ENCODE measurements at places on chromosomes 16 and 17.

DNA sequence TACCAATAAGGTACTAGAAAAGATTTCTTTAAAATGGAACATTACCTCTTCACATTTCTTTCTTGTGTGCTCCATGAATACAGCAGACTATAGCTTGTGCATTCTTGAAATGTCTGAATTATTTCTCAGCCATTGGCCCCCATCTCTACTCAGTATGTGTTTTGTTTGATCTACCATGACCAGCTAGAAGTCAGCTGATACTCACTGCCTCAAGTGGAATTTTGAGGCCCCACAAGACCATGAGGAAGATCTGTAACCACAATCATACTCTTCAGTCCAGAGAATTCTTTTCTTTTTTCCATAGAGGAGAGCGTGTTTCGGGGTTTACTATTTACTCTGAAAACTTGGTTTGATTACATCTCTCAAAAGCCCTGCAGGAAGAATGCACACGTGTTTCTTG lies 319.1 kb downstream of the TOX3 start:
- no peak for DNase-seq

GRCh38 chr17:50311112-50311460 lies 34.8 kb upstream of the XYLT2 start:
- no peak for DNase-seq

GRCh38 chr17:82665891-82666290 lies 17.6 kb upstream of the WDR45B start:
- no peak for DNase-seq

- DNase-seq: no peak
These were observed 151.5 kb downstream of the CEP112 start for GRCh38 chr17:66040402-66040801.

DNA sequence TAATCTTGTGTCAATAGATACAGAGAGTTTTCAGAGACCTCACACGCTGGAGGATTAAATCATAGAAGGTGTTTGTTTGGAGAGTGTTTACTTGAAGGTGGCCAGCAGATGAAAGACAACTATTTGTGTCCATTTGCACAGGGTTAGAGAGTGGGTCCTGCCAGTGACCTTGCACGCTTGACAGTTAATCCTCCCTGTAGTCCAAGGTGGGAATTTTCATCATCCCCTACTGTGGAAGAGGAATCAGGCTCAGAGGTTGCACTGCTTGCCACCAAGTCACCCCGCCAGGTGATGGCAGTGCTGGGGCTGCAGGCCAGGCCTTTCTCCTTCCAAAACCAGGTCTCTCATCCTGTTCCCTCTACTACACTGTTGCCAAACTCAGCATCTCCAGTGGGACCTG lies 12.3 kb downstream of the CDH1 start:
- no peak for DNase-seq

GRCh38 chr17:19771971-19772630 lies 24.0 kb upstream of the ALDH3A1 start:
- DNase-seq: peak; percentile 62

DNA sequence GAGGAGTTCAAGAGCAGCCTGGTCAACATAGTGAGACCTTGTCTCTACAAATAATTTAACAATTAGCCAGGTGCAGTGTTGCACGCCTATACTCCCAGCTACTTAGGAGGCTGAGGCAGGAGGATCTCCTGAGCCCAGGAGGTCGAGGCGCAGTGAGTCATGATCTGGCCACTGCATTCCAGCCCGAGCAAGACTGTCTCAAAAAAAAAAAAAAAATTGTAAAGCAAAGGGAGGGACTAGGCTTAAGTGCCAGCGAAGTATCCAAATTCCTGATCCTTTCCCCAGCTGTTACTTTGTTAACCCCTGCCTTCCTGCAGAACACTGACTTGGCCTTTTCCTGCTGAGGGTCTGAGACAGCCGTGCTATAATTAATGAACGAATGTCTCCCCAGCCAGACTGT lies 2.7 kb downstream of the GDPD3 start:
- no peak for DNase-seq

DNA sequence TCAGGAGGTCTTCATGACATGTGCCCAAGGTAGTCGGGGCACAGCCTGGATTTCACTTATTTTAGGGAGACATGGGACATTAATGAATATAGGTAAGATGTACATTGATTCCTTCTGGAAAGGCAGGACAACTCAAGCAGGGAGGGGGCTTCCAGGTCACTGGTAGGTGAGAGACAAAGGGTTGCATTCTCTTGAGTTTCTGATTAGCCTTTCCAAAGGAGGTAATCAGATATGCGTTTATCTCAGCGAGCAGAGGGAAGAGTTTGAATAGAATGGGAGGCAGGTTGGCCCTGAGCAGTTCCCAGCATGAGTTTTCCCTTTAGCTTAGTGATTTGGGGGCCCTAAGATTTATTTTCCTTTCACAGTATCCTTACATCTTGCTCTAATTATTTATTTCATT lies 443.8 kb upstream of the EEF2KMT start:
- no peak for DNase-seq

DNA sequence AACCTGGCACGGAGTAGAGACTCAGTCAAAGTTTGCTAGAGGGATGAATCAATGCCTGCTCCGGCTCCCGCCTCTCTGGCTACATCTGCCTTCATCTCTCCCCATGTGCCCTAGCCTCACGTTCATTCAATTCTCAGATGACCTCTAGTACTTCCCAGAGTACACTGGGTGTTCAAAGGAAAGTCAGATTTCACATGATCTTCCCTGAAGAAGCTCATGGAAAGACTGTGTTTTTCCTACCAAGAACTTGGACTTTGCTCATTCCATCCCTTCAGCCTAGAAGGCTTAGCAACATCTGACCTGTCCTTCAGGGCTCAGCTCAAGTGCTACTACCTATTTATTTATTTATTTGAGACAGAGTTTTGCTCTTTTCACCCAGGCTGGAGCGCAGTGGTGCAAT lies 11.1 kb upstream of the TNK1 start:
- DNase-seq: no peak

GRCh38 chr17:74432766-74433391 lies 991 bp downstream of the GPRC5C start:
- no peak for DNase-seq

- no peak for DNase-seq
These were observed 35.5 kb downstream of the TNRC6A start for GRCh38 chr16:24764916-24765315.

DNA sequence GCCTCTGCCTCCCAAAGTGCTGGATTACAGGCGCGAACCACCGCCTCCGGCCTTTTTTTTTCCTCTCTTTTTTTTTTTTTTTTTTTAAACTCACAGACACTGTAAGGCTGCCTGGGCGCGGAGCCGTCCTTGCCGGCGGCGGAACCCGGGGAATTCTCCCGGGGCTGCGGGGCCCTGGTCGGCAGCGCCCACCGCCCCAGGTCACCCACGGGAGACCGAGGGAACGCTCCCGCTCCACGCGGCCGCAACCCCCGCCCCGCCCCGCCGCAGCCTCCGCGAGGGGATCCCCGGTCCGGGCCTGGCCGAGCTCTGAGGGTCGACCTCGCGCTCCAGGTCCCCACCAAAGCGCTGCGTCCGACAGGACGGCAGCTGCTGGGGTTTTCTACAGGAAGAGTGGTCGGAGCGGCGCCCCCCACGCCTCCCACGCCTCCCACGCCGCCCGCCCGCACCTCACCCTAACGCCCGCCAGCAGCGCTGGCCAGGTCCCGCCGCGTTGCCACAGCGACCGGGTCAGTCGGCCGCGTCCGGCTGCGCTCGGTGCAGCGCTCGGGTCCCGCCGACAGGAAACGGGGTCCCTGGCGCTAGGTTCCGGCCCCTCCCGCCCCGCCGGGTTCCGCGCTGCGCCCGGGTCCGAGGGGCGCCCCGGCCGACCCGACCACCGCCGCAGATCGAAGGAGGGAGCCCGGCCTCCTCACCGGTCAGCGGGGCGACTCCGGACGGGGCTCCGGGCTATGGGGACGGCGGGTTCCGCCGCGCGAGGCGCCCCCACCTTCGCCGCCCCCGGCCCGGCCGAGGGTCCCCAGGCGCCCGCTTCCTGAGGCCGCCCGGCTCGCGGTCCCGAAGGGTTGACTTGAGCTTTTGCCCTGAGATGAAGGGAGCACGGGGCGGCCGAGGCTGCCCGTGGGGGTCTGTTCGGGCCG lies at the start of gene CCDC57:
Gene CCDC57, minus strand, starts transcription at position 512 of the 920 bp plus-strand sequence. CDS start 10,898 bp downstream, outside the sequence.
- peak; percentile 72 for DNase-seq

DNA sequence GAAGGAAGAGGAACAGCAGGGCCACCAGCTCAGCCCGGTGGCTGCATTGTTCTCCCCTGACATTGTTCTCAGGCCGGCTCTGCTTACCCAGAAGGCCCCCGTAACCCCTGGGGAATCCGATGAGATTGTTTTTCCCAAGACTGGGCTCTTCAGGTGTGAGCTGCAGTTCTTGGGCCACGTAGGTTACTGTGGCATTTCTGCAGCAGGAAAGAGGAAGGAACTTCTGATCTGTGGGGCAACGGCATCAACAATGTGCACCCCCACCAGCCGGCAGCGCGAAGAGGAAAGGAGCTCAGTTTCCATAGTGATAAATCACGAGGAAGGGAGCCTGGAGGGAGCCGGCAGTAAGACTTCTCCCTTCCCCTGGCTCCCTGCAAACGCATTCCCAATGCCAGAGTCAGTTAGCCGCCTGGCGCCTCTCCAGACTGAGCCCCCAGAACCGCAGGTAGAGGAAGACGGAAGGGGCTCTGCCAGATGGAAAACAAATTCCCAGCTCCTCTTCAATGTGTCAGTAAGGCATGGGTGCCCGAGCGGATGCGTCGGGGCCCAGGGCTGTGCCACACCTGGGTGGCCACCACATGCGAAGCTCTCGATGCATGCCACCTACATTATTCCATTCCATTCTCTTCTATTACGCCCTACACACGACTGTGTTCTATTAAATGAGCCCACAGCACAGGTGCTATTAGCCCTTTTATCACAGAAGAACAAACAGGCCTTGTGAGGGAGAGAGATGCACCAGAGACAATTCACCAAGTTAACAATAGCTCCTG lies 21.5 kb upstream of the PECAM1 start:
- no peak for DNase-seq

- no peak for DNase-seq
These were observed 85.7 kb downstream of the PLCG2 start for GRCh38 chr16:81864646-81865382.

DNA sequence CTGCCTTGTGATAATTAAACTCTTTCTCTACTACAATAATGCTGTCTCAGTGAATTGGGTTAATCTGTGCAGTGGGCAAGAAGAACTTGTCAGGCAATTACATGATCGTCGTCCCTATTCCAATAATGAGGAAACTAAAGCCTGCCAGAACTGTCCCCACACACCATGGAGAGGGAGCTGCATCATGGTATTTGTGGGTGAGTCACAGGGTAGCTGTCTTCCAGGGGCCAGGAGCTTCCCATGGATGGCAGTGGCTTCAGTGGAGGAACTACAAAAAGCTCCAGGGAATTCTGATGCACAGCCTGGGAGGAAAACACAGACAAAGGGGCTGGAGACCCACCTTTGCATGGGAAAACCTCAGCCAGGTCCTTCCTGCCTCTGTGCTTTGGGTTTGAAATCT lies 83.3 kb upstream of the C16orf82 start:
- no peak for DNase-seq

- no peak for DNase-seq
These were observed 13.8 kb downstream of the MAP2K3 start for GRCh38 chr17:21298056-21298982.

- no peak for DNase-seq
These were observed 506.8 kb upstream of the SOX9 start for GRCh38 chr17:71613996-71614395.

DNA sequence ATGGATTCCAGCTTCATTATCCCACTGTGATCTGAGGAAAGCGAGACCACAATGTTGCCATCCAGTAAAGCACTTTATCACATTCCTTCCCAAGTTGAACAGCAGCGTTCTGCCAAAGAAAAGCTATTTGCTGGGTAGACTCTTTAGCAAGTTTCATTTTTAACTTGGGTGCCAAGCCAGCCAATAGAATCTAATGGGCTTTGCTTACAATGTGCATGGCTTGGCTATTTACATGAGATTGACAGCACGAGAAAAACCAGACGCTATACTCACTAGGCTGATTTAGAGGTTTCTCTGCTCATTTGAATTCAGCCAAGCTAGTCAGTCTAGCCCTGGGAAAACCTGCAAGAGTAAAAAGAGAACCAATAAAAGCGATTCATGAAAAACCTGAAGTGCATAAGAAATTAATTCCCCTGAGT lies 108.9 kb downstream of the CDH13 start:
- DNase-seq: no peak

DNA sequence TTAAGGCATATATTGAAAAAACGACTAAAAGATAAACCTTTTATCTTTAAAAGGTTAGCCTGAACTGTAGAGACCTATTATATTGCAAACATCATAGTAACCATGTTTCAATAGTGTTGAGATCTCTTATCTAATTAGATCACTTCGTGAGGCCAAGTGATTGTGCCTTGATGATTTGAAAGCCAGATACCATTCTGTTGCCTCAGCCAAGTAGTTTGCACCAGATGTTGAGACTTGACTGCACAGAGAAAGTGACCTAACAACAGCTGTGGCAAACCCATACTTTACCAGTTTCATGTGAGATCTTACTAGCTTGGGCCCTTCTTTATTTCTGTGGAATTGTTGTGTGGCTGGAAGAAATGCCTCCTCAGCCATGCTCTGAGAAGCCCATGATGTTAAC lies 717.3 kb downstream of the KCNJ2 start:
- DNase-seq: no peak

DNA sequence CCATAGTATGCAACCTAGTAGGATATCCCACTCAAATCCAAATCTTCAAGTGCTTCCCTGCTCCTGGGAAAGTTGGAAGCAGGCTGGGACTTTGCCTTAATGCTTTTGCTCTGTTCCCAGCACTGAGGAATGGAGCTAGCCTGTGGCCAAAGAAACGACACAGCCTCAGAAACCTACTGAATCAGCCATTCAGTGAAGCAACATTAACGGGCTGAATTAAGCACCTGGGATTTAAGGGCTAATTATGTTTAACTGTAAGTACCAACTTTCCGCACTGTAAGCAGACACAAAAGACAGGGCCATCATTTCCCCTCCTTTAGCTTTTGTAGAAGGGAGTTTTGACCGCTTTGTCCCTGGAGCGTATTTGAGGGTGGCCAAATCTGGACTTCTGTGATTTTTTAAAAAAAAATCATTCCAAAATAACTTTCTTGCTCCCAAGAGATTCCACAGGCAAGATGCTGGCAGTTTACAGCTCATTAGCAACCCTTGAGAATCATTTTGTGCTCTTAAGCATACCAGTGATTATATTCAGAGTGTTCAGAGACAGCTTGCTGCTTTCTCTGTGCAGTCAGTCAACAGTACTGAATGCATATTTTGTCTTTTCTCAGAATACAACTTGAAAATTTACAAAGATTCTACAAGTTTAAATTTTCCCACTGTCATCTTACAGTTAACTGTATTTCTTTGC lies 17.6 kb upstream of the NOL11 start:
- DNase-seq: no peak

DNA sequence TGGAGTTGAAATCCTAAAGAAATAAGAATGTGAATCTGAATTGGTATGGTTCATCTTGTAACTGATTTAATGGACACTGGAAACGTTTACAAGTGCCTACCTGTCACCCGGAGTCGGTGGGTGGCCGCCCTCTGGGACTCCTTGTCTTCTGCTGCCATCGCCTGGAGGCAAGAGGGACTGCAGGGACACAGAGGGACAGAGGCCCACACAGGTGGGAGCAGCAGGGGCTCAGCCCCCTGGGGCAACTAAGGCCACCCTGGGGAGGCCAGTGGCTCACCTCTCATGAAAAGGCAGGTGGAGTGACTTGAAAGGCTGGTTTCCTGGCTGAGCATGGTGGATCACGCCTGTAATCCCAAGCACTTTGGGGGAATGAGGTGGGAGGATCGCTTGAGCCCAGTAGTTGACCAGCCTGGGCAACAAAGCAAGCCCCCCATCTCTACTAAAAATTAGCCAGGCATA lies 23.2 kb downstream of the TMEM92 start:
- peak; percentile 84 for DNase-seq

All from activated CD4-positive, alpha-beta T cell treated with anti-CD3 and anti-CD28 coated beads, Interleukin-2, amount 10 ng/mL, durations not matched to agents 7 days and 5 days (primary cell).